ENCODE measurements at places on chromosomes 3 and 15.

GRCh38 chr3:112303764-112304325 is 9.8 kb upstream of the SLC9C1 start:
- no peak for DNase-seq

- DNase-seq, result no peak
Observed at GRCh38 chr3:60514085-60514649, 737.1 kb downstream of the FHIT start.

DNA sequence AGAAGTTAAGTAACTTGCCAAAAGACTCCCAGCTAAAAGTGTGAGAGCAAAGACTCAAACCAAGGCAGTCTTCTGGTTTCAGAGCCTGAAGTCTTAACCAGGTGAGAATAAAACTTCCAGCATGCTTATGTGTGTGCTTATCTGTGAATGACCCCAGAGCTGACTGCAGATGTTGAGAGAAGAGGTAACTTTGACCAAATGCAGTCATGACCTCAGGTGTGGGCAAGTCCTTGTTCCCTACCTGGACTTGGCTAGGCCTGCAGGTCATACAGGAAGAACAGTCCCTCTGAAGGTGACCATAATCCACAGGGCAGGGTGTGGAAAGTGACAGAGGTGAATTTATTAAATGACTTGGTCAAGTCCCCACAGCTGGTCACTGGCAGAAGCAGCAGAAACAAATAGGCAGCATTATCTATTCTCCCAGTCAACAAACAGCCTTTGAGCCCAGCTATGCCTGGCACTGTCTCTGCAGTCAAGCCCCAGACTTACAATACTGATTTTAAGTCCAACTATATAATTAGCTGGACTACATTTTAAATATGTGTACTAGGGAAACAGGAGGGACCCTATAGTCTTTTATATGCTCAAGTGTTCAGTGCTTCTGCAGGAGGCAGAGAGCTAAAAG is 3.0 kb upstream of the CPEB1 start:
- DNase-seq, result no peak

GRCh38 chr3:22988566-22988965 is 214.6 kb upstream of the UBE2E2 start:
- DNase-seq, result no peak

- no peak for DNase-seq
Observed at GRCh38 chr15:63610209-63610841, 13.1 kb downstream of the FBXL22 start.

Measured in stimulated activated CD8-positive, alpha-beta memory T cell treated with anti-CD3 and anti-CD28 coated beads, Interleukin-7, amount 100 ng/mL, for 48 hours (primary cell).